ENCODE measurements at places on chromosomes 5 and 9.

- DNase-seq = no peak
Observed at GRCh38 chr5:140647042-140647419, 399 bp downstream of the NDUFA2 start.

- no peak for DNase-seq
Observed at GRCh38 chr5:7385681-7386080, 10.3 kb upstream of the ADCY2 start.

- no peak for DNase-seq
Observed at GRCh38 chr9:70490478-70490877, 76.0 kb upstream of the KLF9 start.

GRCh38 chr9:127968042-127968441 lies 12.7 kb downstream of the EEIG1 start:
- no peak for DNase-seq

DNA sequence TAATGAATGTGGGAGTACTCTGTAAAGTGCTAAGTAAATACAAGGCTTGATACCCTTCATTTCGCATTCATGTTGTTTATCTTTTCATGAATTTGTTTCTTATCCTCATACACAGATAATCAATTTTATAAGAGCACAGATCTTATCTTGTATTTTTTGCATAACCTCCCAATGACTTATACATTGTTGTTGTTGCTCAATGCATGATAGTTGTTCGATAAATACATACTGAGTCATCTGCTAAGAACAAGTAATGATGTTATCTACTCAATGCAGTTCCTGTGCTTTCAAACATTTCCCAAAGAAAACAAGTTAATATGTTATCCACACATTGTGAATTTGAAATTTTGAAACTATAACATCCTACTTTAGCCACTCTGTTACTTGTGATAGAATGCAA lies 60.7 kb downstream of the TAF11L14 start:
- no peak for DNase-seq

GRCh38 chr5:176675676-176676360 lies 28.5 kb downstream of the TSPAN17 start:
- DNase-seq = no peak

GRCh38 chr9:98516897-98517503 lies 191.7 kb downstream of the GABBR2 start:
- no peak for DNase-seq

- no peak for DNase-seq
Observed at GRCh38 chr9:92857236-92857635, 20.6 kb downstream of the ZNF484 start.

DNA sequence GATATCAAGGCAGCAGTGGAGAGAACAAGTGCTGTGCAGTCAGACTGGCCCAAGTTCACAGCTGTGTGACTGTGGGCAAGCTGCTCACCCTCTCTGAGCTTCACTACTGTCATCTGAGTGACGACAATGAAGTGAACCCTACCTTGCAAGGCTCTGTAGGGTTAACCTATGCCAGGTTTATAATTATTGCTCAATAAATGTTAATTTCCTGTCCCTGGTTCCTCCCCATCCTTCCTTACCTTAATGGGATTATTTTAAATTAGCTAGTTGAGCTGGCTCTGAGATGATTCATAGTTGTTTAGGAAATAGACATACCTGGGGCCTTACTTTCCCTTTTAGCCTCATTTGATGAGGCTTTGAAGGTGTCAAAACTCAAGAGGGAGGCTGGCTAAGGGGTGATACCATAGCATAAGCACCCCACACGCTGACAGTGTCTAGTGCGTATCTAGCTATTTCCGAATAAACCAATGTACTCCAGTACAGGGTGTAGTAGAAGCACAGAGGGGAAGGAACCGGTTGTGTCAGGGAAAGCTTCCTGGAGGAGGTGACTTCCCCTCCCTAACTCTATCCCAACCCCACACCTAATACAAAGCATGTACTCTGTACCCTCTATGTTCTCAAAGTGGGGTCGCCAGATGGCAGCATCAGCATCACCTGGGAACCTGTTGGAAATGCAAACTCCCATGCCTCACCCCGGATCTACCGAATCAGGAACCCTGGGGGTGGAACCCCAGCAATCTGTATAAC lies 63.3 kb upstream of the SLC25A51 start:
- no peak for DNase-seq

DNA sequence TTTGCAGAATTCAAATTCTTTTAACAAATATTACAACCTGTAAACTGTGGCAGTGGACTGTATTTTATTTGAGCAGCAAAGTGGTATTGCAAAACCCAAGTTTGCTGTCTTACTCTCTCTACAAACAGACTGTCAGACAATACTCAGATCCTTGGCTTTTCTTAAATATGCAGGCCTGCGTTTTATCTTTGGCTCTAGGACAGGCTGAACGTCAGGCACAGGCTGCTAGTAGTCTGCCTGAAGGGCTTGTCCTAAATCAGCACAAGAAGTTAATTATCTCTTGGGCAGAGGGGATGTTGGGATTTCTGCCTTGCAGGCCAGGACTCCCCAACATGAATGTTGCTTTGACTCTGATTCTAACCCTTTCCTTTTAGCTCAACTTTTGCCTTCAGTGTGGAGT lies 147.5 kb downstream of the SLIT3 start:
- DNase-seq = no peak

- DNase-seq = no peak
Observed at GRCh38 chr5:139392324-139392677, 2.6 kb upstream of the MZB1 start.
